ENCODE measurements at places on chromosomes 12 and 14.

- peak; percentile 65 for DNase-seq
Measured at GRCh38 chr12:70365648-70366518, at the start of gene KCNMB4. Gene KCNMB4, plus strand, starts transcription at chr12:70366290. Its CDS starts 445 bp downstream, at chr12:70366735.

DNA sequence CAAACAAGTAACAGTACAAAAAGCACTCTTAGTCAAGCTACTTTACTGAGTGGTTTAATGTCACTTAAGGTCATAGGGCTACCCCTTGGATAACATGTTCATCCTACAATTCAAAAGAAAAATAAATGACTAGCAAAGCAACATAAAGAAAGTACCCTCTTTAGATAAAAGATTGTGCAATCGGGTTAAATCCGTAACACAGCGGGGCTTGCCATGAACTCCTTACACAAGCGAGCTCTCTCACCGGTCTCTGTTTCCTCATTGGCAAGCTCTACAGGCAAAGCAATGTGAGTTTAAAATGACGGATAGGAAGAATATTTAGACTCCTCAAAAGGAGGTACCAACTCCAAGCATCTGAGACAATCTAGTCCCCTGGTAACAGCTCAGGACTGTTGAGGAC lies 140.6 kb downstream of the EGLN3 start:
- no peak for DNase-seq

DNA sequence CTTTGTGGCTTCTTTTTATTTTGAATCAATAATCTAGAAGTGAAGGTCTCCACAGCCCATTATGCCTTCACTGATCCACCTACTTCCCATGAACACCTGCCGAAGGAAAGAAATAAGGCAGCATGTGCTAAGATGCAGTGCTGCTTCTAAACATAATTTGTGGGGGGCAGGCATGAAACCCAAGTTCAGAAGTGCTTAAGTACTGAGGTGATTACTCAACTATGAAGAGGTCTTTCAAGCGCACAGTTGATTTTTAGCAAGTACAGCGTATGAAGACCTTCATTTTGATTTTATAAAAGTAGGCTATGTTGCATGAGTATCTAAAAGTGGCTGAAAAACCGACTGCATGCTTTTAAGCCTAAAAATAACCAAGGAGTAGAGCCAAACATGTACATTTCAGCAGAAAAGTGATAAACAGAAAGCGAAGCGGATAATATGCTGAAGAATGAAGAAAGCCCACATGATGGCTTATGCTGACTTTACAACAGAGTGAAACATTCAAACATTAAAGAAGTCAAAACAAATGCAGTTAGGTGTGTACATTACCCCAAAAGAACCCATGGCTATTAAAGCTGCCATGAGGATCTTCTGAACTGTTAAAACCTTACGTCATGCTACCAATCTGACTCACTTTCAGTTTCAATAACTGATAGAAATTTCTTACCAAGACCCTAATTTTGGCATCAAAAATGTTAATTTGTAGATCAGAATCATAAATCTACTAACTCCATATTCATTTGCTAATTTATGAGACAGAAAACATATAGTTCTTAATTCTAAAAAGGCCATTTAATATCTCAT lies 29.3 kb downstream of the KICS2 start:
- no peak for DNase-seq

DNA sequence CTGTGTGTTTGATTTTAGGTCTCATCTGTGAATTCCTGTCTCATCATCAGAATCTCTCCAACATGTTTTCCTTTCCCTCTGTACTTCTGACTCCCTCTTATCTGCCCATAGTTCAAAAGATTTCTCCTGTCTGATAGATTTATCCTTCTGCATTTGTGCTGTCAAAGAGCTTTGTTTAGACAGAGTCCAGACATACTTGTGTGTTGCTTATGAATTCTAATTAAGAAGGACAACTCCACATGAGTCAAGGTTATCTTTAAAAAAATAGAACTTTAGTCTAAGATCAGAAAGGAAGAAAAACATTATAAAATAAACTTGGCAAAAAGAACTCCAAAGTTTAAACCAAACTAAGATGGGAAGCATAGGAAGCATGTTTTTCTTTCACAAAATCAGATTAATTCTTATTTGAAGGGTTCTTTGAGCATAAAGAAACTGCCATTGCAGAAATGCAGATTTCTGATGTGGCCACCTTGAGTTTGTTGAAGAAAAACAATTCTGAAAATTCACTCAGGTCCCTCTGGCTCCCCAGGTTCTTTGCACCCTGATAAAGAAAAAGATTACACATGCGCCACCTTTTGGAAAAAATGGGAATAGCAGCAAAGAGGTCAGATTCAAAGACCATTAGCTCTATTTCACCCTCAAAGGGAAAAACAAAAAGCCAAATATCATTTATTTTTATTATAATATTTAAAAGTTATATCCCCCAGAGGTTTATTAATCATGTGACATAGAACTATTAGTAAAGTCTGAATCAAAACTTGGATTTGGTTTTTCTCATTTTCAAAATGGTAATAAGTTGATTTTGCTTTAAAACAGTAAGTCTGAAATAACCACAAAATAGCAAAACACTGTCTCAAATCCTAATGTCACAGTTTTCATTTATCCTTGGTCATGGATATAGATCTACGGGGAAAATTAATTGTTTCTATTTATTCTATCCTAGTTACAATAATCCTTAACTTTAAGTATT lies 143.7 kb upstream of the DCN start:
- DNase-seq = peak; percentile 15

GRCh38 chr14:33710273-33710672 lies 240.6 kb downstream of the EGLN3 start:
- no peak for DNase-seq

- no peak for DNase-seq
Measured at GRCh38 chr14:76289276-76289675, 86.7 kb upstream of the ESRRB start.

DNA sequence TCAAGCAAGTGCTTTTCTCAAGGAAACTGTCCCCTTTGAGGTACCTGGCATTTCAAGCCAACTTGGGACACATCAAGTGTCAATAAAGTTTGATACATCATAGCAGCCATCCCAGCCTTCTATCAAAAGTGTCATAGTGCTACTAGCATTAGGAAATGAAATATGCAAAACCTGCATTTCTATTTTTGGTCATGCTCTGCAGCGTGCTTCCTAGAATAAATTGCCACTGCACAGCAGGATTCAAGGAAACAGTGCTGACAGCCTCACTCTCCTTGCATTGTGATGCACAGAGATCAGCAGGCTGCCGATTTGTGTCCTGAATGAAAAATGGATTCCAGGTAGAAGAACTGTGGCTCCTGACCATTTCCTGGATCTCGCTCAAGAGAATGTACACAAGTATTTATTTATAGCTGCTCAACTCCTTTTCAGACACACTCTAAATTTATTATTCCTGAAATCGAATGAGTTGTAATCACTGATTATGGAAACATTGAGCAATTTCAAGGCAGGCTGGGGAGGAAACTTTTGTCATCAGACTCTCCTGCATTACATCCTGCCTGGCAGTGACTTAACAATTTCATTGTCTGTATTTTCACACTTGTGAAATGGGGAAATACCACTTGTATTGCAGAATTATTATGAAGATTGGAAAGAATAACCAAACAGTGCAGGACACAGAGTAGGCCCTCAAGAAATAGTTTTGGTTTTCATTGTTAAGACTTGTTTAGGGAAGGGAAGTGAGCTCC lies 120.9 kb downstream of the SLC38A6 start:
- DNase-seq = no peak

GRCh38 chr12:95197636-95198035 lies 19.6 kb downstream of the FGD6 start:
- no peak for DNase-seq

DNA sequence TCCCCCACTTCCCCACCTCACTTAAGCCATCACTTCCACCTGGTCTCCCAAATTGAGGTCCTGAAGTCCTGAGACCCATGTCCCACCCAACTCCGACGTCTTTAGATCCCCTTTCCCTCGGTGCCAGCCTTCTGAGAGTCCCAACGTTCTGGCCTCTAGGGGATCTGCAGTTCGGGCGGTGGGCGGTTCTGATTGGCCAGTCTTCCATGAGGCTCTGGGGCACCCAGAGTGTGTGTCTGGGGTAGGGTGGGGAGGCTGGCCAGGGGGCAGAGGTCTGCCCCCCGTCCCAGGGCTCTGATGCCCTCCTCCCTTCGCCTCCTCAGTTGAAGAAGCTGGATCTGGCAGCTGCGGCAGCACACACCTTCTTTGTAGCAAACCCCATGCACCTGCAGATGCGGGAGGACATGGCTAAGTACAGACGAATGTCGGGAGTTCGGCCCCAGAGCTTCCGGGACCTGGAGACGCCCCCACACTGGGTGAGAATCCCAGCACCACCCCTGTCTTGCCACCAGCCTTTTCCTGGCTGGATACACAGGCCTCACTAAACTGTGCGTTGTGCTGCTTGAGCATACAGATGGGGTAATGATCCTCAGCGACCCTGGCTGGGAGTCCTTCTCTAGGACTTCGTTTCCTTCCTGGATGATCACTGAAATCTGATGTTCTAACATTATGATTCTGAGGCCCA lies 1.5 kb downstream of the P3H3 start:
- DNase-seq = peak; percentile 54

- DNase-seq = no peak
Measured at GRCh38 chr14:99158150-99158549, 113.8 kb downstream of the BCL11B start.

GRCh38 chr12:131949431-131950181 lies at the start of gene EP400:
Gene EP400, plus strand, starts transcription at chr12:131949942. Its CDS starts 10,678 bp downstream, at chr12:131960620.
- peak; percentile 96 for DNase-seq

Measured in MG63 (cell line).